ENCODE measurements at places on chromosomes 2 and 18. TPM values are rescaled to one million over a fixed set of nuclear protein-coding genes. Genes with fewer than 3 reads are reported as not detected.

The ANKRD53 gene
- total RNA-seq = 1.4 TPM

- peaks cover 4% of the 10 kb centered on the region for H3K4me1 ChIP-seq
- H3K4me3 ChIP-seq = no peak overlapping the region
- no peak overlapping the region for H3K27ac ChIP-seq
- no peak for DNase-seq
- no peaks in the 10 kb centered on the region for H3K27me3 ChIP-seq
Observed at GRCh38 chr2:70104231-70105111, 17.2 kb downstream of the PCBP1 start.

DNA sequence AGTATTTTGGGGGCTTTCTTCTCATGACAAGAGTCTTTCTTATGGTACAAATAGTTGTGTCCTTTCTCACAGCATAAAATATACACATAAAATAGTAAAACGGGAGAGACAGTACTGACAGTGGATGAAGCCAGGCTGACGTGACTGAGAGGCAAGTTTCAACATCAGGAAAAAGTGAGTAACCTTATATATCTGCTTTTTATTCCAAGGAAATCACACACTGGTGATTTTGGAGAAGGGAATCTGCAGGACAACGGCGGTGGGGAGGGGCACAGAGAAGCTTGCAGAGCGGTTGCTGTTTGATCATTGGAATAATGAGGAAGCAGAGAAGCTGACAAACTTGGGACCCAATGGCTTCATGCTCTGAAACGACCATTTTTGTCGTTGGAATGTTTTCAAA is 130.6 kb upstream of the ZNF236 start:
- no peaks in the 10 kb centered on the region for H3K27me3 ChIP-seq
- no peaks in the 10 kb centered on the region for H3K36me3 ChIP-seq
- no peak overlapping the region for H3K4me3 ChIP-seq
- no peaks in the 10 kb centered on the region for H3K4me1 ChIP-seq
- no peak overlapping the region for H3K27ac ChIP-seq

- H3K27ac ChIP-seq = no peak overlapping the region
- no peaks in the 10 kb centered on the region for H3K27me3 ChIP-seq
- H3K36me3 ChIP-seq = no peaks in the 10 kb centered on the region
- DNase-seq = no peak
Observed at GRCh38 chr2:15673919-15674636, 82.4 kb downstream of the DDX1 start.

- no peak overlapping the region for H3K27ac ChIP-seq
- no peak for DNase-seq
- H3K27me3 ChIP-seq = no peaks in the 10 kb centered on the region
- H3K36me3 ChIP-seq = peaks cover 5% of the 10 kb centered on the region
- H3K4me3 ChIP-seq = no peak overlapping the region
Observed at GRCh38 chr2:97983134-97983533, 12.6 kb downstream of the TMEM131 start.

GRCh38 chr2:216279031-216279430 is 93.3 kb downstream of the MARCHF4 start:
- H3K4me3 ChIP-seq = no peak overlapping the region
- H3K36me3 ChIP-seq = no peaks in the 10 kb centered on the region

DNA sequence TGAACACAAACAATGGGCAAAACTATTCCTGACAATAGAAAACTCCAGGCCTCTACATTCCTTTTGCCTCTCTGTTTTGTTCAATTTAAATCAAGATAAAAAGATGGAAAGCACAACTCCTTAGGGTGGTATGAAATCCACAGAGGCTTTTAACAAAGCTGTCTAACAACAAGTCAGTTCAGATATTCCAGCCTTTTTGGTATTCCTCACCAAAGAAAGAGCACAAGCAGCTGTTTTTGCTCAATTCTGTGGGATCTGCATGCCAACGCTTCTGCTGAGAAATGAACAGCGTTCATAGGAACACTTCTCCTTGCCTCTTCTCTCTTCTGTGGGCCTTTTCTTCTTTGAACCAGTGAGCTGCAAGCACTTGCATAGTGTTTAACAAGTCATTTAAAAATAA is 411.6 kb upstream of the TCF4 start:
- H3K4me3 ChIP-seq = no peak overlapping the region
- no peaks in the 10 kb centered on the region for H3K36me3 ChIP-seq
- H3K27me3 ChIP-seq = no peaks in the 10 kb centered on the region

DNA sequence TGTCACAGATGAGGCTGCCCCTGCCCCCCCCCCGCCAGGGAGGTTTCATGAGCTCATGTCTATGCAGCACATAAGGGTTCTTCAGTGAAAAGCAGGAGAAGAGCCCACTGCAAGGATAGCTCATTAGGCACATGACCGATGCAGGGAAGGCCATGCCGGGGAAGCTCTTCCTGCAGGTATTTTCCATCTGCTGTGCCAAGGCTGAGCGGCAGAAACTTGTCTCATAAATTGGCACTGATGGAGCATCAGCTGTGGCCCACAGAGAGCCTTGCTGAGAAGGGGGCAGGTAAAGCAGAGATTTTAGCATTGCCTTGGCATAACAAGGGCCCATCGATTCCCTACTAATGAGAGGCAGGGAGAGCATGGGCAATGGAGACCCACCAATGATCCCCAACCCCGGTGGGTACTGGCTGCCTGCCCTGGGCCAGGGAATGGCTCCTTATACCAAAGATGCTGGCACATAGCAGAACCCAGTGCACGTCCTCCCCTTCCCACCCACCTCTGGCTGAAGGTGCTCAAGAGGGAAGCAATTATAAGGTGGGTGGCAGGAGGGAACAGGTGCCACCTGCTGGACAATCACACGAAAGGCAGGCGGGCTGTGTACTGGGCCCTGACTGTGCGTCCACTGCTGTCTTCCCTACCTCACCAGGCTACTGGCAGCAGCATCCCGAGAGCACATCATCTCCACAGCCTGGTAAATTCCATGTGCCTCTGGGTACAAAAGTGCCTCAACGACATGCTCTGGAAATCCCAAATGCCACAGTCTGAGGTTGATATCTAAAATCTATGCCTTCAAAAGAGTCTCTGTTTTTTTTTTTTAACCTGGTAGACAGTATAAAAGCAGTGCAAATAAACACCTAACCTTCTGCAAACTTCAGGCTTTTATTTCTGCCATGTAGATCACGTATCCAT is 41.4 kb downstream of the STEAP3 start:
- H3K4me1 ChIP-seq = no peaks in the 10 kb centered on the region
- H3K36me3 ChIP-seq = peaks cover 10% of the 10 kb centered on the region
- H3K4me3 ChIP-seq = no peak overlapping the region
- H3K27ac ChIP-seq = no peak overlapping the region

DNA sequence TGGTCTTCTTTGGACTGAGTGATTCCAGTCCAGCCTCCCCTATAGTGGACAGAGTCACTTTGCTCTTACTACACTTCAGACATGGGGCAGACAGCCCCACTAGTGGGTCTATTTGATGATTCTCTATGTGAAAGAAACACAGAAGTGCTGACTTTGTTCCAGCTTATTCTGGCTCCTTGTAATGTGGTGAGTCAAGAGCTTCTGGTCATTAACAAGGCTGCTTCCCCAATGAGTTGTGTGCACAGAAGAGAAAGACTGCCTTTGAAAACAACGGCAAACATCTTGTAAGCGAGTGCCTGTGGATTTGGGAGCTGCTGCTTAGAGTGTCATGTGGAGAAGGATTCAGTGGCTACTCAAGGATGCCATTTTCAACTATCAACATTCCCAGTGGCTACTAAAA is 39.1 kb downstream of the RMC1 start:
- no peak for DNase-seq
- no peak overlapping the region for H3K4me3 ChIP-seq
- H3K27ac ChIP-seq = no peak overlapping the region
- H3K27me3 ChIP-seq = no peaks in the 10 kb centered on the region
- no peaks in the 10 kb centered on the region for H3K4me1 ChIP-seq

DNA sequence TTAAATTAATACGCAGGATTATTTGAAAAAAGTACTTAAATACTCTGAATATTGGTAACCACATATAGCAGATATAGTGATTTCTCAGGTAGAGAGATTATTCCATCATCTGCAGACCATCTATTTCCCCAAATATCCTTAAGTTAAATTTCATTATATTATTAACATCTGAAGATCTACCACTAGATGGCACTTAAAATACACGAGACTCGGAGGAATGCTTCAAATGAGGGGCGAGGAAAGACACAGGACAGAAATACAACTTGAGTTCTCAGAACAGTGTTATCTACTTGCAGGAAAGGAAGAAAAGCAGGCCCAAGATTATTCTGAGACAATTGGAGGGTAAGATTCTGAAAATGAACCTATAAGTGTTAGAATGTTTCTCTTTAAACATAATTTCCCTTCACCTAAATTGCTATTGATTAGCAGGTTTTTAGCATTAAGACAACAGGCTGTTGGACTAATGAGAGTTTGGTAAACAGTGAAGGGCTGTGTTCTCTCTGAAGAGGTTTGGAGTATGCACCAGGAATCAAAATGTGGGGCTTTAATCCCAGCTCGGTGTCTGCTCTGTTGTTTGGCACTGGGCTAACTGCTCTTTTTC is 76.9 kb upstream of the GCFC2 start:
- no peak overlapping the region for H3K4me3 ChIP-seq
- H3K27me3 ChIP-seq = no peaks in the 10 kb centered on the region
- no peak overlapping the region for H3K27ac ChIP-seq
- DNase-seq = no peak
- H3K4me1 ChIP-seq = no peaks in the 10 kb centered on the region
- H3K36me3 ChIP-seq = no peaks in the 10 kb centered on the region

Measured in ascending aorta (tissue), 2 donors.